ENCODE measurements at places on chromosomes 1 and 21. TPM values are rescaled to one million over a fixed set of nuclear protein-coding genes. Genes with fewer than 3 reads are reported as not detected.

PRAMEF25 gene
- not detected for total RNA-seq

NPR1 gene
- total RNA-seq, result 16.7 TPM

SLC30A2 gene
- 0.40 TPM for total RNA-seq

CCDC24 gene
- 20.1 TPM for total RNA-seq

WNT4 gene
- 4.2 TPM for total RNA-seq

ZFP69 gene
- total RNA-seq, result 3.4 TPM

FCRL1 gene
- total RNA-seq, result 3.4 TPM

DNA sequence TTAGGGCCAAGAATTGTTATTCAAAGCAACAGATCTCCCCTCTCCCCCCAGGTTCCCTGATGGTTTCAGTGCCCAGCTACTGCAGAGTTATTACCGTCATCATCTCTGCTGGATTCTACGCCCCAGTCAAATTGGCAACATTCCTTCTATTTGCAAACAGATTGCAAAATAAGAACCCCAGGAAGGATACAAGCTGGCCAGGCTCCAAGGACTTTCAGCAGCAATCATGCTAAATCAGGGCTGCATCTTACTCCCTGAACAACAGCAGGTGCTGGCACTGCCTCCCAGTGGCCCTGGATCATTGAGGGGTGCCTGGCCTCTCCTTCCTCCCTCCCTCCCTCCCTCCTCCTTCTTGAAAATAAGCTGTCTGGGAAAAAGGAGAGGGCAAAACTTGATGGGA, 521.6 kb upstream of the BEND5 start:
- DNase-seq, result peak; percentile 55

DNA sequence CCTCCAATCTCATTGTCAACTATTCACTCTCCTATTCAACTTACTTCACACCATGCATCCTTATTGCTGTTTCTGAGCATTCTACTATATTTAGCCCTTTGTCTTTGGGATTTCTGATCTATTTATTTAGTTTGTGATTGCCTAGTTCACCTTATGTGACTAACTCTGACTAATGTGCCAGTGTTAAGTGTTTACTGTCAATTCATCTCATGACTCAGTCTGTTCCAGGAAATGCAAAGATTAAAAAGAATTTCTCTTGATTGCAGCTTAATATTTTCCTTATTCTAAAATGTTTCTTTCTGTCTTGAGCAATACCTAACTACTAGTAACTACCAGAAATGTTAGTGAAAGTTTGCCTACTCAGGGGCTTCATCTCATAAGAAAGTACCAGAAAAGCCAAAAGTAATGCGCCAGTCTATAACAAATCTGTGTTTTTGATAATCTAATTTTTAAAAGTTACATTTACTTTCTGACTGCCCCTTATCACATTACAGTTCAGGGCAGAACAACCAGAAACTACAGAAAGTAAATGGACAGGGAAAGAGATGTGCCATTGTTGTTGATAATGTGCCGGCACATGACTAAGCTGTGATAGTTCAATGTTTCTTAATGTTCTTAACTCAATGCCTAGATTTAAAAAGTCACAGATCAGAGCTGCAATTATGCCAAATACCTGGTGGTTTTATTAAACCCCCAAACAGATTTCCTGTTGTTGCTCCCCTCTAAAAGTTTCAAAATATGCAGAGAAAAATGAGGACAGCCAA, 556.5 kb downstream of the PTBP2 start:
- no peak for DNase-seq

DNA sequence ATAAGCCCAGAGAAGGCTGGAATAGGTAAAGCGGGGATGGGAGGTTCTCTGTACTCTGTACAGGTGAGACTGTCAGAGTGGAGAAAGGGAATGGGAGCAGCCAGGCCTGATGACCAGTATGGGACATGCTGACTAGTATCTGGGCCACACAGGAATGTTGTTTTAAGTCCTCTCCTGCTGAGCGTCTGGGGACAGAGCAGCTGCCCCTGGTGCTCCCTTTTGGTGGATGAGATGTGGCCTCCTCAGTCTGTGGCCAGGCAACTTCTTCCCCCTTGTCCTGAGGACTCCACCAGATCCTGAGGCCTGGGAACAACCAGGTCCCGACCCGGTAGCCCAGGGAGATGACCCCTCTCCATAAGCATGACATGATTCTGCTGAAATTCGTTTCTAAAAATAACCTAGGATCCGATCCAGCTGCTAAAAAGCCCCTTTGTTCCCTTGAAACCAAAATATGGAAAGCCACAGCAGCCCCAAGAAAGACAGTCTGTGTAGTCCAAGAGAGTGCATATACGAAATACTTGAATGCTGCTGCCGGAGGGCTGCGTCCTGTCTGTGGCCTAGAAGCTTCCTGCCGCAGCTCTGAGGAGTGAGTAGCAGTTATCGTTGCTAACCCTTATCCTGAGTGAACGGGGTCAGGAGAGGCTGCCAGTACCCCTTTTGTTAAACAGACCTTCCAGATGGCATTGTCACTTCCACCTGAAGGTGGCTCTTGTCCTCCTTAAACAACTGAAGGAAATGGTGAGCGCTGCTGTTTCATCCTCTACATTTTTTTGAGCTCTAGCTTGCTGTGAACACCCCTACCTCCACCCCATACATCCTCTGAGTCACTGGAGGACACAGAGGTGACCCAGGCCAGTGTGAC, 47.1 kb downstream of the ATP2B4 start:
- DNase-seq, result peak; percentile 78

GRCh38 chr1:119924948-119925898, 28.9 kb upstream of the ADAM30 start:
- peak; percentile 4 for DNase-seq

DNA sequence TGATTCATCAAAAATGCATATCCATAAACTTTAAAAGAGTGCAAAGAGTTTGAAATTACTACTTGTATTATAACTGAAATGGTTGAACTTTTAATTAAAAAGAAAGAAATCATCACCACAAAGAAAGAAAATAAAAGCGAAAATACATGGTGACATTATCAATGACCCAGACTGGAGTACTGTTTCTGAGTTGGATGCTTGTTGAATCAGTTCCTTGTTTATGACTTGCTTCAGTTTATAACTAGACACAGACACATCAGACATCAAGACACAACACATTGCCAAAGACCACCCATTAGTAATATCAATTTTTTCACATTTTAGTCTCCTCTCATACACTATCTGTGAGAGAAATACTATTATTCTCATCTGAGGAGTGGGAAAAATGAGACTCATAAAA, 293.0 kb downstream of the MRPL39 start:
- DNase-seq, result no peak

GRCh38 chr1:6464514-6464836, 1.5 kb downstream of the TNFRSF25 start:
- DNase-seq, result no peak

- DNase-seq, result no peak
Observed at GRCh38 chr1:69587391-69587790, 19.7 kb downstream of the LRRC7 start.
